G401 (cell line): ENCODE measurements at places on chromosomes 5 and 9. TPM values are rescaled to one million over a fixed set of nuclear protein-coding genes. Genes with fewer than 3 reads are reported as not detected.

OBP2B gene
- total RNA-seq, result not detected in 2 replicates

DNA sequence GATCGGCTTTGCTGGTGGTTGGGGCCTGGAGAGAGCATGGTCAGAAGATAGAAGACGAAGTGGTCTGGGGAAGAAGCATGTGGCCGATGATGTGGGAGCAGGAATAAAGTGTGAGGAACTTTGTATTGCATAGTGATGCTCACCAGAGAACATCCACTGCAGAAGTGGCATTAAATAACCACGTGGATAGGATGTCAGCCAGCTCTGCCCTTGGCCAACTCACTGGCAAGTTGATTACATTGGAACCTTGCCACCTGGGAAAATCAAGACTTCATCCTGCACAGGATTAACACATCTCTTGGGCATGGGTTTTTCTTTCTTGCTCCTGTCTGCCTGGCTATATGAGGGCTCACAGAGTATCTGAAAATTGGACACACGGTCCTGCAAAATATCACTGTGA, 217.4 kb downstream of the DMRT2 start:
- DNase-seq, result no peak

TAF1L gene
- total RNA-seq, result under 0.01 and 0.03 TPM in 2 replicates

DNA sequence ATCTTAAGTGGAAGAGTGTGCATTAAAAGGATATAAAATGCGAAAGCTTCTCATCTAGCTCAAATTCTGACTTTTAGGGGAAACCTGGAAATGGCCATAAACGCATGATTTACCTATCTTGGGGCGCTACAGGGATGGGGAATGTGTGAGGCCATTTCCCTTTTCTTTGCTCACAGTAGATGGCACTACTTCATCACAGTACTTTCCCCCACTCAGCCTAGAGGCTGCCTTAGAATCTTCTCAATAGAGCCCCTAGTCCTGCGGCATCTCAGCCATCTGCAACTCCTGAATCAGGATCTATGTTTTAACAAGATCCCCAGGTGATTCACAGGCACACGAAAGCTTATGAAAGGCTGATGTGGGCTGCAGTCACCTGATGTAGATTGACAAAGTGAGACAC, 110.8 kb downstream of the LHFPL2 start:
- DNase-seq, result peak; percentile 67

GRCh38 chr9:113461285-113461684, 2.2 kb upstream of the RGS3 start:
- DNase-seq, result no peak

GRCh38 chr5:159135896-159136531, 36.3 kb upstream of the EBF1 start:
- no peak for DNase-seq

PTPN3 gene
- total RNA-seq, result 0.20 and 0.37 TPM in 2 replicates

- DNase-seq, result no peak
These were observed 12.4 kb downstream of the IPPK start for GRCh38 chr9:92657296-92658094.

DNA sequence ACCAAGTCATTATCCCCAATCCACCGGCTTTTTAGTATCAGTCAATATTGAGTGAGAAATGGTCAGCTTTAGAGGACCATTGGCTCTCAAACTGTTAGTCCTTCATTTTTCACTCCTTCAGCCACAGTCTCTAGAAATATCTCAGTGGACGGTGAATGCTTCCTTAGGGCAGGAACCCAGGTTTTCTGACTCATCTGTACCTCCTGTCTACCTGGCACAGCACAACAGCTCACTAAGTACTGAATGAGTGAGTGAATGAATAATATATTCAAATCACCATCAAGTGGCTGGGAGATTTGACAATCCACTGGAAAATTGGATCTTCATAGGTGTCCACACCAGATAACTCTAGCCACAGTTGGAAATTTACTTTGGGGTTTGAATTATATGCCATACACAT, 609.5 kb upstream of the CLINT1 start:
- DNase-seq, result no peak

MOB3B gene
- total RNA-seq, result not detected in 2 replicates

- no peak for DNase-seq
These were observed 79.5 kb downstream of the SREK1 start for GRCh38 chr5:66223637-66224036.

DNA sequence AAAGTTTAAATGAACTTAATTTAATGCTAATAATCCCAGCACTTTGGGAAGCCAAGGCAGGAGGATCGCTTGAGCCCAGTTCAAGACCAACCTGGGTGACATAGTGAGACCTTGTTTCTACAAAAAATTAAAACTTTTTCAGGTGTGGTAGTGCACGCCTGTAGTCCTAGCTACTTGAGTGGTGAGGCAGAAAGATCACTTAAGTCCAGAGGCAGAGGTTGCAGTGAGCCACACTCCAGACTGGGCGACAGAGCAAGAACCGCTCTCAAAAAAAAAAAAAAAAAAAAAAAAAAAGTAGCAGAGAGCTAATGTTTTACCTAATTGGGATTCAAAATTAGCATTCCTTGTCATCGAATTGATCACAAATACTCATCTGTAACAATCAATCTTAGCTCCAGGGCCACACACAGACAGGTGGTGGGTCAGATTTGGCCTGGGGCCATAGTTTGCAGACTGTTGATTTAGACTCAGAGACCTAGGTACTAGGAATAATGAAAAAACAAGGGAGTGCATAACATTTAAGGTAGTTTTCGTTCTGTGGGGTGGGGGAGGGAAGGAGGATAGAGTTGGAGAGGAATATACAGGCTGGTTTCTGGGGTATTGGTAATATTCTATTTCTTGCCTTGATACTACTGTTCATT, 21.4 kb downstream of the HSDL2 start:
- DNase-seq, result no peak

IPO11 gene
- total RNA-seq, result 40.1 and 48.2 TPM in 2 replicates

DNA sequence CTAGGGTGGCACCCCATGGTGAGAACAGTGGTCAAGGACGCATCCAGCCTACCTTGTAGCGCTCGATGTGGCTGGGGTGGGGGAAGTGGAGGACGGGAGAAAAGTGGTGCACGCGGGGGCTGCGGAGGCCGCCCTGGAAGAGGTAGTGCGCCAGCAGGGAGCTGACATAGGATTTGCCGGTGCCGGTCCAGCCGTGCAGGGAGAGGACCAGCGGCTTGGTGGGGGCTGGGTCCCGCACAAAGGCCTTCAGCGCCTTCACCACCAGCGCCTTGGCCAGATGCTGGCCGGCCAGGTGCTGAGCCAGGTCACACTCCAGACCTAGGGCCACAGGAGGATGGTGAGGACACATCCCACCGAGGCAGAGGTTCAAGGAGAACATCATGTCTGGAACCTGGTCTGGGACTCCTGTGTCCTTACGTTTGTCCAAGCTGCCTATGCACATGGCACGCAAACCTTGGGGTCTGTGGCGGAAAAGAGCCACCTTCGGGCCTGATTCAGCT, 797 bp downstream of the TOR2A start:
- DNase-seq, result no peak

DNA sequence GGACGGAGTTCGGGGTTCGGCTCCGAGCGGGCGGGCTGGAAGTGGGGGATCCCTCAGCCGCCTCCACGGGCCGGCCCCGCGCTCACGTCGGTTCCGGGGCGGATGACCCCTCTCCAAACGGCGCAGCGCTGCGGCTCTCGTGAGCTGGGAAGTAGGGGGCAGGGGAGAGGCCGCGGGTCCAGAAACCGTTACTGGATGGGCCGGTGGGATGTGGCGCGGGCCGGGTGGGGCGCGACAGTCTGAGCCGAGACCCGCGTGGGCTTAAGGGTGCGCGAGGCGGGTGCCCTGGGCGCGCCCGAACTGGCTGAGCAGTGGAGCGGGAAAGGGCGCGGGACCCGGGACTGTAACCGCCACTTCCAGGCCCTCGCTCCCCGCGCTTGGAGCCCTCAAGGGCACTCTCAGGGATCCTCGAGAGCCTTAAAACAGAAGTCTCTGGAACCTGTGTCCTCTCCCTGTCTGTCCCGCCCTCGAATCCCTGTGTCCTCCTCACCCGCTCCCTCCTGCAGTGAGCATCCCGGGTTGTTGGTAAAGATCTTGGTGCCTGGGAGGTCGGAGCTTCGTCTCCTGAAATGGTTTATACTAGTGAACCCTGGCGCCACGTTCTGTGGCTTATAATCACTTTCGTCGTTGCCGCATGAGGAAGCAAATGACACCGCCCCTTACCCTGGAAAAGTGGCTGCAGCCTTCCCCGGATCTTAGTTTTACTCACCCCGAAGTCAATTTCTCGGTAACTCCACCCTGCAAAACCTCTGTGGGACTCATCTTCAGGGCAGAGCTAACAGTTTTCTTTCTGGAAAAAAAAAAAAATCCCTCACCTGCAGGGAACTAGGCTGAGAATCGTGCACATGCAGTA, 571 bp upstream of the MARCHF11 start:
- DNase-seq, result peak; percentile 5

GRCh38 chr9:91555132-91555531, 131.5 kb upstream of the NFIL3 start:
- no peak for DNase-seq

DNA sequence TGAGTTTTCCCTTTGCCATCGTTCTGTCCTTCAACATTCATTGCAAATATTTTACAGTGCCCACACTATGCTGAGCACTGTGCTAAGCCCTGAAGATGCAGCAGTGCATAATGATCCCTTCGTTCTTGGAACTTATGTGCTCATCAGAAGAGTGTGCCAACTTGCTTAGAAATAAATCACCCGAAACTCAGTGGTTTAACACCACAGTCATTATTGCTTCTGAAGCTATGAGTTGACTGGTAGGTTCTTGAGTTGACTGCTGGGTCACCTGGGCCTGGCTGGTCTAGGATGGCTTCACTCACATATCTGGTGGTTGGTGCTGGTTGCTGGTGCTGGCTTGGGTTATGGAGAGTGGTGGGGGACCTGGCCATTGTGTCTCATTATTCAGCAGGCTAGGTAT, 20.9 kb downstream of the PCSK5 start:
- DNase-seq, result no peak

GRCh38 chr9:122394265-122395125, 23.7 kb downstream of the PTGS1 start:
- no peak for DNase-seq

DNA sequence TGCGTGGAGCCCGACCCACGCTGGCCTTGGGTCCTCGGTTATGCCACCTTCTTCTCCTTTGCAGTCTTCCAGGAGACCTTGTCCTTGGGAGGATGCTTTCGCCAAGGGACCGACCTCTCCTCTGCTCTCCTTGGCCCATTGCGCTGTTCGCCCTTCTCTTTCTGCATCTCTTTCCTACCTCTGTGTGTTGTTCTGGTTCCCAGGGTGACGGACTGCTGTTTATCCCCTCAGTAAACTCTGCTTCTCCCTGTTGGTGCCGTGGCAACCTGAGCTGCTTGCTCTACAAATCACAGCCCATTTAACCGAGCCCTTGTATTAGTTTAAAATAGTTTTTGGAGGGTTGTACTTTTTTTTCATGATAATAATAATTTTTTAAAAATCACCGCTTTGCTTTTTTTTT, 97.9 kb downstream of the DAPK1 start:
- no peak for DNase-seq

GRCh38 chr9:96386157-96386556, 2.6 kb upstream of the SLC35D2 start:
- no peak for DNase-seq

DNA sequence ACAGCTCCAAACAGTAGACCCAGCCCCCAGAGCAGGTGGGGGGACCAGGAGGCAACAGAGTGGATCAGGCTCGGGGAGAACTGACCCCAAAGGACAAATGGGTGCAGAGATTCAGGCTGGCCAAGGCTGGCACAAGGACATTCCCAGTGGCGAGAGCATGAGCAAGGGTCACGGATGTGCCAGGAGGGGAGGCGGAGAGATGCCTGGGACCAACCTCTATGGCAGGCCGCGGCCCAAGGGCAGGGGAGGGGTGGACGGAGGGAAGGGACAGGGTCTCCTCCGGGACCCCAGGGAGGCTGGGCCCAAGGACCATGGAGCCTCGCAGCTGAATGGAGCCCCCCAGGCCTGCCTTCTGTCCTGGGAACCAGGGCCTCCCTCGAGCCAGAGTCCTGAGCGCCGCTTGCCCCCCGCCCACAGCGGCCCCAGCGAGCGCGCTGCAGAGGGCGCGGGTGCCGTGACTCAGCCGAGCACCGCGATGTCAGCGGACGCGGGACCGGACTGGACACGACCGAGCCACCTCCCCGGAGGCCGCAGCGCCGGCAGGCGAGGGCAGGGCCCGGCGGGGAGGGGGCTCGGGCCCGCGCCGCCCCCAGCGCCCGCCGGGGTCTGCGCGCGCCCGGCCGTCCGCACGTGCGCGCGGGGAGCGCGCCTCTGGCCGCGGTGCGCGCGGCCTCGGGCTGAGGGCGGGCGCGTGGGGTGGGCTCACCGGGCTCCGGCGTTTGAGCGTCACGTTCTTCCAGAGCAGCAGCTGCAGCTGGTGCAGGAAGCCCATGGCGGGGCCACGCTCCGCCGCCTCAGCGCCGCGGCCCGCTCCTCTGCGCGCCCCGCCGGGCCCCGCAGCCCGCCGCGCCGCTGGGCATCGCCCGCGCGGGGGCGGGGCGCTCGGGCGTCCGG, at the start of gene ABCA2:
Gene ABCA2 (minus strand): TSS at position 869 of the 894 bp plus-strand sequence. CDS start 97 bp downstream, at position 772.
- no peak for DNase-seq

ECM2 gene
- not detected in 2 replicates for total RNA-seq

- DNase-seq, result peak; percentile 79
These were observed 7.5 kb upstream of the RAPGEF1 start for GRCh38 chr9:131747352-131747751.

ZNG1C gene
- total RNA-seq, result 7.1 and 12.6 TPM in 2 replicates

GLRA1 gene
- total RNA-seq, result not detected in 2 replicates

DNA sequence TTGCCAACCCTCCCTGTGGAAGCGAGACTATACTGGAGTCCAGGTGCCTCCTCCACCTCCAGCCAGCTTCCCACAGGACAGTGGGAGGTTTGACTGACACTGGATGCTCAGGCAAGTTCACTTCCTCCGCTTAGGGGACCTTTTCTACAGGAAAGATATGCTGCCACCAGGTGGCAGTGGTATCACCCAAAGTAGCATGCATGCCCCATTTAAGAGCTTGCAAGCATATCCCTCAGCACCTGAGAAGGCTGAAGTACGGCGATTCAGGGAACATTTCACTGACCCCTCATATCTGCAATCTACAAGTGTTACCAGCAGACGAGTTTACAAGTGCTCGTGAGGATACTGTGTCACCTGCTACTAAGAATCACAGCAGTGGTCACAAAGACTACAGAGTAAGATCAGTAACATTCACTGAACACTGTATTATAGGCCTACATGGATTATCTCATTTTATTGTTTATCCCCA, 75.5 kb downstream of the KLHL3 start:
- DNase-seq, result peak; percentile 95

DNA sequence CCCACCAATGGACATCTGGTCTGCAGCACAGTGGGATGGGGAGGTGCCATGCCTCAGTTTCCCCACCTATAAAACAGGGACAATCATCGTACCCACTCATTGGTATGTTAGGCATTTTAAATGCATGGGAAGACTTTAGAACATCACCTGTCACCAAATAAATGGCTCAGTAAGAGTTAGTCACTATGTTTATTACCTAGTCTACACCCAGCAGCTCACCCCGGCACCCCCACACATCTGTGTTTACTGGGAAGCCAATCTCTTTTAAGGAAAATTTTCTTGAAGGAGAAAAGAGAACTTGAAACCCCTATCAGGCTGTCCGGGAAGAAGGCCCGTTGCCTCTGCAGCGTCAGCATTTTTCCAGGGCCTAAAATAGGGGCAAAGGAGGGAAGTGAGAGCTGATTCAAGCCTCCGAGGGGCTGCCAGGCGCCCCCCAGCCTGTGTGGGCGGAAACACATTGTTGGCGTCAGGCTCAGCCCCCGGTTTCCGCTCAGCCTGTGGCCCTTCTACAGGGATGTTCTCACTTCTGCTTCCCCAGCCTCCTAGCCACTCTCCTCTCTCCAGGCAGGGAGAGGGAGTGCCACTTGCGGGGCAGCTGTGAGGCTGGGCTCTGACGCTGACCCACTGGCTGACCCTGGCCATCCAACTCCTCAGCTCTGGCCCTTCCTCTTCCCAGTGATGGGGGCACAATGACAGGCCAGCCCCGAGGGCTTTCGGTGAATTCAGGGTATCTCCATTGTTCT, 4.6 kb downstream of the CSF1R start:
- no peak for DNase-seq

EGFLAM gene
- total RNA-seq, result 0.55 TPM in 1 of 2 replicates, not detected in the other

FOXD4L4 gene
- 0.12 TPM in 1 of 2 replicates, not detected in the other for total RNA-seq
